NCI-H510A treated with DMSO at 0.1 percent for 48 hours (cell line): ENCODE measurements at places on chromosomes 3 and 15.

- no peak for DNase-seq
These were observed 6.8 kb downstream of the GCNT3 start for GRCh38 chr15:59618406-59618805.

DNA sequence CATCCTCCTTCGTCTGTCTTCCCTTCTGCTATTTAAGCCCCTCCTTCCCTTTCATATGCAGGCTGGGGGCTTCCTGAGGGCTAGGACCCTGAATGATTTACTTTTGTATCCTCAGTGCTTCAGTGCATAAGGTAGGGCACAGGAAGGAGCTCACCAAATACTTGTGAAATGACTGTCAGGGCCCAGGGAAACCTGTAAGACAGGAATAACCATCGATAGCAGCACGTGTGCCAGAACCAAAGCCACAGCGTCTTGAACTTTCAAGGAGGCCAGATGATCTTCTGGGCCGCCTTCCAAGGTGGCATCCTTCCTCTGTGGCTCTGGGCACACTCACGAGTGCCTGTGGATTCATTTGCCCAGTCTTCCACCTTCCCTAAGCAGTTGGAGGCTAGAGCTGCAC lies 3.9 kb downstream of the TMED3 start:
- no peak for DNase-seq

GRCh38 chr15:48433226-48433886 lies 102.1 kb downstream of the DUT start:
- no peak for DNase-seq

DNA sequence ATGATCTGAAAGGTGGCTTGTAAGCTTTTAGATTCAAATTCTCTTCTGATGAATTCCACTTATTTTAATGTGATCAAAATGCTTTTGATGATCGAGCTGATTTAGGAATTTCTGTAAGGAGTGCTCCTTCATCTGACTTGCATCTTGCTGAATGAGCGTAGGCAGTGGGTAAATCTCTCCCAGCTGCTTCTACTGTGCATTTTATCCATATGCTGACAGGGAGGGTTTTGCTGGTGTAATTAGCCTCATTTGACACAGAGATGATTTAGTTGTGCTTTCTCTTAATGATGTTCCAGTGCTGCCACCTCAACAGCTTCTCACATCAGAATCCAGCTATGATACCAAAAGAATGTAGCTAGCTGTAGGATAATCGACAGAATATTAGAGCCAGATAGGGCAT lies 3.8 kb upstream of the LMOD3 start:
- no peak for DNase-seq

GRCh38 chr3:40382617-40382979 lies 4.4 kb upstream of the ENTPD3 start:
- DNase-seq: no peak

DNA sequence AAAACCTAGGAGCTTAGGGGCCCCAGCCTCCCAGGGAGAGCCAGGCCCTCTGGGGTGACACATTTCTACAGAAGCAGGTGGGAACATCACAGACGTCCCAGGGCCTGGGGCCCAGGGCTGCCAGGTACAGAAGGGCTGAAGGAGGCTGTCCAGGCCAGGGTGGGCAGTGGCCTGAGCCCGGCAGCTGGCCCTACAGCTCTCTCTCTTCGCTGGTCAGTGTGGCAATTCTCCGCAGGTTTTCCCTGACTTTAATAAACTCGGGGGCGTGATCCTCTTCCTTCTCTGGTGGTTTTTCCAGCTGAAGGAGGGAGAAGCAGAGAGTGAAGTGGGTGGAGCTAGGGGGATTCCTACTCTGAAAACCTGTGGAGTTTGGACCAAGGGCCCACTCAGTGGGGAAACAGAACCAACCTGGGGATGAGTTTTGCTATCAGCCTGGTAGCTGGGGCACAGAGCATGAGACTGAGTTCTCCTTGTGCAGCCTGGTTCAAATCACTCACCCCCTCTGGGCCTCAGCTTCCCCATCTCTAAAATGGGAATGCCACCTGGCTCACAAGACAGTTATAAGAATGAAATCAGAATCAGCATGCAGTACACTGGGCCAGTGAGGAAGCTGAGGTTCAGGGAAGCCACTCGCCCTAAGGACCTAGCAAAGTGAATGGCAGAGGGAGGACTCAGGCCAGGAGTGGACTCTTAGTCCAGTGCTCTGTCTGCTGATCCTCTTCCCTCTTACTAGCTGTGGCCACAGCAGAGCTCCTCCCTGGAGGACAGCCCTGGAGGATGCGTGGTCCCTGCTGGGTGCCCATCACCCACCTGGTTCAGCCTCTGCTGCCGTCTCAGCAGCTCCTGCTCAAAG lies 10.6 kb downstream of the FAM107A start:
- DNase-seq: no peak

DNA sequence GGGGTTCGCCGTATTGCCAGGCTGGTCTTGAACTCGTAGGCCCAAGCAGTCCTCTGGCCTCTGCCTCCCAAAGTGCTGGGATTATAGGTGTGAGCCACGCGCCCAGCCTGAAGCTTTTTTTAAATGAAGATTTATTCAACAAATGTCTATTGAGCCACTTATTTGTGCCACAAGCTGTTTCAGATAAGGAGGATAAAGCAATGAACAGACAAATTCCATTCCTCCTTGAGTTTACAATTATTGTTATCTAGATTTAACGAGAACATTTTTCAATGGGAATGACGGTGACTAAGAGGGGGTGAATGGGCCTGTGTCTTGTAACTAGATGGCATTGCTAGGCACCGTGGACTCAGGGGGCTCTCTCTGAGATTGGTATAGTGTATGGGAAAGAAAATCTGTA lies 10.2 kb downstream of the PPARG start:
- no peak for DNase-seq

DNA sequence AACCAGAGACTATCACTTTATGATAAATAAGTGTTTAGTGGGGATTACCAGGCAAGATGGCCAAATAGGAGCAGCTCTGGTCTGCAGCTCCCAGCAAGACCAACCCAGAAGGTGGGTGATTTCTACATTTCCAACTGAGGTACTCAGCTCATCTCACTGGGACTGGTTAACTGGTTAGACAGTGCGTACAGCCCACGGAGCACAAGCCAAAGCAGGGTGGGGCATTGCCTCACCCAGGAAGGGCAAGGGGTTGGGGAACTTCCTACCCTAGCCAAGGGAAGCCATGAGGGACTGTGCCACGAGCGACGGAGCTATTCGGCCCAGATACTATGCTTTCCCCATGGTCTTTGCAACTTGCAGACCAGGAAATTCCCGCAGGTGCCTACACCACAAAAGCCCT lies 171.0 kb downstream of the CTNNB1 start:
- DNase-seq: no peak

DNA sequence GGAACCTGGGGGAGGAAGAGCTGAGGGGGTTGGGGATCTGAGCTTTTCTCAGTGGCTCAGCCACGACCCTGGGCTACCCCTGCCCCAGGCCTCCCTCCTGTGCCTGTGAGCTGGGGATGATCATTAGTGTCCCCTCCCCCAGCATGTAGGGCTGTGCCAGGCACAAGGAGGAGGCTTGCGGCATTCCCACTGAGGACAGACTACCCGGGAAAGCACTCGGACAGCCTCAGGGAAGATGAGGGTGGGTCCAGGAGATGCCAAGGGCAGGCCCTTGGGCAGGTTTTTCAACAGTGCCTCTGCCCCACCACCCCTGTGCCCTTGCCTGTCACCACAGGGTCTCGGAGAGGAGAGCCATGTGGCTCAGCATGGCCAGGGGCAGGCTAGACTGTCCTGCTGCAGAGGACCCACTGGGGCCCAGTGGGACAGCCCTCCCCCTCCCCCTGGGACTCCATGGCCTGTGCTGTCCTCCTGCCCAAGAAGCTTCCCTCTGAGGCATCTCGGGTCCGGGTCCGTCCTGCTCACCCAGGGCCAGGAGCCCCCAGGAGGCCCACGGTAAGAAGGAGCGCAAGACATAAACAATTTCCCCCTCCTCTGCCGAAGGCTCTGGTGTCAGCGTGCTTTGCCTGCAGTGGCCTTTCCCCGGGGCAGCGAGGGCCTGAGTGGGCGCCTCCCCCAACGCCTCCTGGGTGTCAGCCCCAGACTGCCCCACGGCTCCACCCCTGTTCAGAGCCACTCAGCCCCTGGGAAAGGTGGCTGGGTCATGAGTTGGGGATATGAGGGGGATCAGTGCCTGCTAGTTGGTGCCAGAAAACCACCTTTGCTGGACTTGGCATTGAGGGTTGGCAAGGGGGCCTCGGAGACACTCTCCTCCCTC lies 192.5 kb downstream of the GOLGA6L6 start:
- no peak for DNase-seq

DNA sequence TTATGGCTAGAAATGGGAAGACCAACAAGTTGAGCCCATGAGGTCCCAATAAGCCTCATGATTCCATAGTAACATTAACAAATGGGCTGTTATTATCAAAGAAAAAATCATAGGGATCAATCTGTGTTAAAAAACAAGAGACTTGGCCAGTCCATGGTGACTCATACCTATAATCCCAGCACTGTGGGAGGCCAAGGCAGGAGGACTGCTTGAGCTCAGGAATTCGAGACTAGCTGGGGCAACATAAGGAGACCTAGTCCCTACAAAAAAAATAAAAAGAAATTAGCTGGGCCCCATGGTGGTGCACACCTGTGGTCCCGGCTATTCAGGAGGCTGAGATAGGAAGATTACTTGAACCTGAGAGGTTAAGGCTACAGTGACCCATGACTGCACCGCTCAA lies 124.8 kb downstream of the DMXL2 start:
- DNase-seq: no peak

GRCh38 chr3:178699364-178699763 lies 163.1 kb downstream of the KCNMB2 start:
- no peak for DNase-seq
